ENCODE measurements at places on chromosomes 16 and 17.

GRCh38 chr16:27634779-27635178 is 84.8 kb downstream of the KATNIP start:
- DNase-seq: peak; percentile 54

GRCh38 chr17:43790311-43790940 is 10.2 kb downstream of the CFAP97D1 start:
- DNase-seq: no peak

GRCh38 chr16:4389051-4389955 is 17.7 kb downstream of the VASN start:
- DNase-seq: peak; percentile 56

GRCh38 chr17:62675260-62675659 is 47.8 kb downstream of the MRC2 start:
- peak; percentile 76 for DNase-seq

DNA sequence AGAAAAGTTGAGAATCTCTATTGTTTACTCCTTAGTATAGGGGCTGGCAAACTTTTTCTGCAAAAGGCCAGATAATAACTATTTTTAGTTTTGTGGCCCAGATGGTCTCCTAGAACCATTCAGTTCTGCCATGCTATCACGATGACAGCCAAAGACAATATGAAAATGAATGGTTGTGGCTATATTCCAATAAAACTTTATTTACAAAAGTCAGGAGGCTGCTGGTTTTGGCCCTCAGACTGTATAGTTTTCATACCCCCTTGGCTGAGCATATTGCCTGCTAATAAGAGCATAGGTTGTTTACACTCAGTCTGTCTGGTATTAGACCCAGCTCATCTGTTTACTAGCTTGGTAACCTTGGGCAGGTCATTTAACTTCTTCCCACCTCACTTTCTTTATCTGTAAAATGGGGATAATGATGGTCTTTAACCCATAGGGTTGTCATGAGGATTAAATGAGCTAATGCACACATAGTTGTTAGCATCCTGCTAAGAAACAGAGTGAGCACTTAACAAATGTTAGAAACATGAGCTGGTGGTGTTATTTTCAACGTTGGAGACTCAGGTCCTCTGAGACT is 156.3 kb downstream of the MSI2 start:
- no peak for DNase-seq

DNA sequence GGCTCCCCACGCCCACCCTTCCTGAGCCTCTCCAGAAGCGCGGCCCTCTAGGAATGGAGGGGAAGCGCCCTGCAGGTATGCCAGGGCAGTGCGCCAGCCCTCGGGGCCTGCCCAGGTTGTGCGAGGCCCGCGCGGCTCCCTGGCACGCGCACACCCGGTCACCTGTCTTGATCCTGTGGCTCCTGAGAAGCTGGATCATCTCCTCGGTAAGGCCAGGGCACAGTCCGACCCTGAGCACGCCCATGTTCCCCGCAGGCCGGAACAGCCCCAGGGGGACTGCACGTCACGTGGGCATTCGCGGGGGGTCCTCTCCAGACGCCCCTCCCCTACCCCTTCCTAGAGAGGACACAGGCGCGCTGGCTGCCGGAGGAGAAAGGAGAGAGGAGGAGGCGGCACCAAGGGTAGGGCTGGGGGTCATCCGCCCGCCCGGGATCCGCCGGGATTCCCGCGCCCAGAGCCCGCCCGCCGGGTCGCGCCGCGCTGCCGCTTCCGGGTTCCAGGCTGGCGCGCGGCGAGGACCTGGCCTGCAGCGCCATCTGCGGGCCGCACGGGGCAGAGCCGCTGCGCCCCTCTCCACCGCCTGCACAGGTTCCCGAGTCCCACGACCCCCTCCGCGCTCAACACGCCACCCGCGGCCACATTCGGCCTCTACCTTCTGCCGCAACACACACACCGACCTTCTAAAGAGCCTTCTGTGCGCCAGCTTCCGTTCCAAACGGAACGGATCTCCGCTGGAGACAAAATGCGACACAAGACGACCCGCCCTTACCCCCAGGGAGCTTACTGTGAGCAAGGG is at the start of gene RAD51D:
RAD51D (minus strand) TSS at position 491 of the 796 bp plus-strand sequence; CDS start at position 244, 247 bp downstream.
- DNase-seq: peak; percentile 82

- DNase-seq: peak; percentile 74
Measured at GRCh38 chr17:43338886-43339516, 59.8 kb upstream of the ARL4D start.
